Posterior vena cava (tissue), 2 donors: ENCODE measurements at places on chromosomes 11 and 22.

DNA sequence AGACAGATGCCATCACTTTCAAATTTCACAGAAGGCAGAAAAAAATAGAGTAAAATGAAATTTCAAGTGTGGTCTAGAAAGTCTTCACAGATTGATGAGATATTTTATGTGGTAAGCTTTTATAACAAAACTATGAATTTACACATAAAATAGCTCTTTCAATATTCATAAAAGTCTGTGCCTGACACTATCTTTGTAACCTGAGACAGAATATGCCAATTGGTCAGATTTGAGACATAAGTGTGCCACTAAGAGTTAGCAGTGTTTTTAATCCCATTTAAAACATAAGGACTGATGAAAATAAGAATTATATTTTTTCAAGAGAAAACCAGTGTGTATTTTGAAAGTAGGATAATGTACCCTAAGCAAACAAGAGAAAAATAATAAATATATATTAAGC lies 769.5 kb upstream of the LUZP2 start:
- no peak for DNase-seq

GRCh38 chr11:69251639-69252489 lies 42.1 kb upstream of the MYEOV start:
- no peak for DNase-seq

GRCh38 chr22:39625569-39626537 lies 55.3 kb downstream of the CACNA1I start:
- DNase-seq: no peak

DNA sequence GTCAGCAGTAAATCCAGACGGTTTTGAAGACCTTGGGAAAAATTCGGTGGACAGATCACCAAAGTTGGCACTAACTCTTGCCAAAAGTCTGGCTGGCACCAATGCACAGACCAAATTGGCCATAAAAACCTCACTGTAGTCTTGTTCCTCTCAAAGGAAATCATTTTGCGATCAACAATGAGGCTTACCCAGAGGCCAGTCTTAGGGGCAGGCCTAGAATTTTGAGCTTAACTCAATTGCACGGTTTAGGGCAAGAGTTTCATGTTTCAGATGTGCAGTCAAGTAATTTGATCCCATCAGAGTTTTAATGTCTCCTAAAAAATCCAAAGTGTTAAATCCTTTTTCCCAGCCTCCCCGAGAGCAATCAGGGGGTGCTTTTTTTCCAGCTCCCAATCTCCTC lies 19.0 kb downstream of the MPPED2 start:
- DNase-seq: no peak

DNA sequence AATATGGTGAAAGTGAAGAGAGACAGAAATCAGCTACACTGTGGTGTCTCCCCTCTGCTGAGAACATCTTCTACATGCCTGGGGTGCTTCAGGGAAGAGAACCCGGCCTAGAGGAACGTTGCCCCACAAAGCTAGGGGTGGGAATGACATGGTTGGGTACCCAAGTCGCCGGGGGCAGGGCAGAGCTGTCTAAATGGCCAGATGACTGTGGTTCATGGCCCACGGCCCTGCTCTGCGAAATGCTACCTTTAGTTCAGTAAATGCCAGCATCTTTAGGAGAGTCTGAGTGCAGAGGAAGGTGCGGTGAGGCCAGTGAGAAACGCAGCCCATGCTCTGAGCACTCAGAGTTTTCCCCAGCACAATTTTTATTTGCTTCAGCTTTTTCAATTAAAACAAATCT lies 12.8 kb downstream of the BRD1 start:
- no peak for DNase-seq

GRCh38 chr11:116715383-116715782 lies 57.4 kb downstream of the BUD13 start:
- DNase-seq: no peak

- no peak for DNase-seq
These were observed at the start of gene PVALB for GRCh38 chr22:36816636-36817524. Gene PVALB, minus strand, starts transcription at chr22:36817035. Its CDS starts 30 bp downstream, at chr22:36817005.

- no peak for DNase-seq
These were observed 77.7 kb downstream of the C22orf31 start for GRCh38 chr22:28983788-28984441.

DNA sequence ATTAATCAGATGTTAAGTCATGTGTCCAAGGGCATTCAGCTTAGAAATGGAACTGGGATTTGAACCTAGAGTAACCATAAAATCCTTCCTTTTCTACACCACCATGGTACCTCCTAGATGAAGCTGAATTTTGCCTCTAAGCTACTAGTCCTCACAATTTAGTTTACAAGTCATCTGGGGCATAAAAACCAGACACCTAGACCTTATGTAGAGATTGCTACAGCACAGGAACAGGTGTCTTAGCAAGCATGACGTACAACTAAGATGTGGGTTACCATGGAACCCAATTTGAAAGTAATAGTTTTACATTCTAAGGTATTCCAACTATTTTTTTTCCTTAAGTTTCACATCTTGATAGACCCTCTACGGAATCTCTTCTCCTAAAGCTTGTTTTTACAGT lies 9.2 kb downstream of the TMEM216 start:
- DNase-seq: no peak

DNA sequence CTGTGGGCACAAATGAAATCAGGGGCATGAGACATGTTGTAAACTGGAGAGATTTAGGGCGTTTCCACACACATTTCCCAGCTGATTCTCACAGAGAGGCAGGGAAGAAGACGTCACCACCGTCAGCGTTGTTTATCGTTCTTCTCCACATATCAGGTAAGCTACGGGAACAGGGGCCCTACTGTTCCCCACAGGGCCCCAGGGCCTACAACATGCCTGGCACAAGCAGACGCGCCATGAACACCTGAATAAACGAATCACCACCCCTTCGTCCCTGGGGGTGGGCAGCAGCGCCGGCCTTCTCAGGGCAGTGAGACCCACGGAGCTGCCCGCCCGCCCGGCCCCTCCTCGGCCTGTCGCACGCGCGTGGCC lies 342 bp downstream of the EFCAB6 start:
- no peak for DNase-seq

DNA sequence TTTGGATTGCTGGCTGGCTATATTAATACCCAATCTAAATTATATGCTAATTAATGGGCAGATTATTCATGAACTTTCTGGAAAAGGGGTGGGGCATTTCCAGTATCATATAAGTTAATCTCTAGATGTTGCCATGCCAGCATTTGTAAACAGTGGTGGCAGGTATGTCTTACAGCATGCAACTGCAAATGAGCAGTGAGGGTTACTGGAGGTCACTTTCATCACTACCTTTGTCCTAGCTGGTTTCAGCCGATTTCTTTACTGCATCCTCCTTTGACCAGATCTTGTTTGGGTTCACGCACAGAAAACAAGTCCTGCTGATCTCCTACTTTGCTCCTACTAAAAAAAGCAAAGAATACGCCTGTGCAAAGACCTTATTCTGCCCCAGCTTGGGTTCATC lies 89.1 kb upstream of the USP47 start:
- no peak for DNase-seq

DNA sequence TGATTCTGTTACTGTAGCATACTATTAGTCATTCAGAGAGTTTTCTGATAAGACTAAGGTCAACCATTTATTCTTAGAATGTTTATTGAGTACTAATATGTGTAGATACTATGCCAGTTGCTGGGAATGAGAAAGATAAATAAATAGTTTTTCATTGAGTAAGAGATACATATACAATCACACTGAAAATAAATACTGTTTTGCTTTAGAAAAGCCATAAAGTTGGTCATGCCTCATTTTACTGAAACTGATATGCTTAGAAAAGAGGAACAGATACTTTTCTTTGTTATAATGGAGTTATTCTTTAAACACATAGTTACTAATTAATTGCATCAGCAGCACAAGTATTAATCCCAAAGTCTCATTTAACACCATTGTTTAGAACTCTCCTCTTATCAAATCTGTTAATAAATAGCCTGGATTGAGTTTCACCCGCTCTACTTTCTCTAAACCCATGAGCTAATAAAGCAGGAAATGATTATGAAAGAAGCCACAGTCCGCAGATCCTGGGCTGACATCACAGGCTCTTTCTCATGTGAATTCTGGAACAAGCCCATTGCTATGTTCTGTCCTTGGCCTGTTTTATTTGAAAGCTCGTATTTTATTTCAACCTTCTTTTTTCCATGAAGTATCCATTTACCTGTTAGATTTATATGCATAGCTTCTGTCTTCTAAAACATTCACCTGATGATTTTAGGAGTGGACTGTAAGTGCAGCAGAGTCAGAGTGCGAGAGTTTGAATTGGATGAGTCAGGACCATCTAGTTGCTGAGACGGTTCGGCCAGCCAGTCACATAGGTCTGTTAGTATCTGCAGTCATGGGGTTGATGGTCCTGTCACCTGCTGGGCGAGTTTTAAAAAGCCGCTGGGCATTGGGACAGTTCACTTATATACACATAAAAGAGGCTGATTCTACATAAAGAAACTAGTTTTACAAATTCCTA lies 35.5 kb downstream of the PIWIL4 start:
- no peak for DNase-seq

DNA sequence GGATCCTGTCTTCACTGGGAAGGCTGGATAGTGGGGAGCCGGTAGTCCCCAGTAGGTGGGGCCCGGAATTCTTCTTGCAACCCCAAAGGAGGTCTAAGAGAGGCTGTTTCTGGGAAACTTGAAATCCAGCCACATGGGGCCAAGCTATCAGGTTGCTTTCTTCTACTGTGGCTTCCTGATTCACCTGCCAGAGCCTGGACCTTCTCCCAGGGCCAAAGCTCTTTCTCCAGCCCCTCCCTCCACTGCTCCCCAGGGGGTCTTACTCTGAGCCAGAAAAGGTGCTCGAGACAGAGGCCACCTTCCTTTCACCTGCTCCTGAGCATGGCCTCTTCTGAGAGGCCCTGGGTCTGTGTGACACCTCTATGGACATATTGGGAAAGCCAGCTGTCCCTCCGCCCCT lies 9.1 kb downstream of the TST start:
- DNase-seq: no peak

- DNase-seq: no peak
These were observed 167.8 kb downstream of the MYO18B start for GRCh38 chr22:25909614-25910387.

- peak; percentile 93 for DNase-seq
These were observed 669 bp downstream of the MICAL3 start for GRCh38 chr22:18023509-18024275.

GRCh38 chr22:22038178-22038880 lies 55.7 kb upstream of the TOP3B start:
- no peak for DNase-seq

- DNase-seq: no peak
These were observed 6.8 kb upstream of the OR2AT4 start for GRCh38 chr11:75103380-75104026.

GRCh38 chr11:108961095-108961494 lies 296.2 kb downstream of the DDX10 start:
- no peak for DNase-seq

DNA sequence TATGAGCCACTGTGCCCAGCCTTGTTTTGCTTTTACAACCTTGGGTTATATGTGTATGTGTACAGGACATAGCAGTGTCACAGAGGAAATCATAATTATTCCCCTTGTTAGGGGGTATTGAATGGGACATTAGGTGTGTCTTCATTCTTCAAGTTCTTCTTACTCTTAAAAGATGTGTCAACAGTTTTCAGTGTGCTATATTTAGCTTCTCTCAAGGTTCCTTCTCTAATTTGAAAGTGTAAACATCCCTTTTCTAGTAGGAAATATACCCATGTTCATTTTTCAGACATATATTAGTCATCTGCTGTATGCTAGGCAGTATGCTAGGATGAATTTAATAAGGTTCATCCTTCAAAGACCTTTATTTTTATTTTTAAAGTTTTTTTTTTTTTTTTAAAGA lies 17.1 kb downstream of the PCF11 start:
- DNase-seq: no peak

DNA sequence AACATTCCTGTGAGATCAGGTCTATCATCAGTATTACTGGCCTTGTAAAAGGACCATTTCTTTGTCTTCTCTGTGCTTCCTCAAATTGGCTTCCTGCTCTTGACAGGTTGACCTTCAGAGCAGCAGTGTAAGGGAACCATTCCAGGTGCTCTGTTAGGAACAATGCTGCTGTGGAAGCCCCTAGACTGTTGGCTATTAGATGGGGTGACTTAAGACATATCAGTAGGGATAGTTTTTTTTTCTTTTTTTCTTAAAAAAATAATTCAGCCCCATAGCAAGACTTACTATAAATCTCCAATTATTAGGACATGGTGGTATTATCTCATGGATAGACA lies 37.6 kb downstream of the COA4 start:
- DNase-seq: no peak

- DNase-seq: no peak
These were observed 37.9 kb downstream of the SREBF2 start for GRCh38 chr22:41870786-41871185.

DNA sequence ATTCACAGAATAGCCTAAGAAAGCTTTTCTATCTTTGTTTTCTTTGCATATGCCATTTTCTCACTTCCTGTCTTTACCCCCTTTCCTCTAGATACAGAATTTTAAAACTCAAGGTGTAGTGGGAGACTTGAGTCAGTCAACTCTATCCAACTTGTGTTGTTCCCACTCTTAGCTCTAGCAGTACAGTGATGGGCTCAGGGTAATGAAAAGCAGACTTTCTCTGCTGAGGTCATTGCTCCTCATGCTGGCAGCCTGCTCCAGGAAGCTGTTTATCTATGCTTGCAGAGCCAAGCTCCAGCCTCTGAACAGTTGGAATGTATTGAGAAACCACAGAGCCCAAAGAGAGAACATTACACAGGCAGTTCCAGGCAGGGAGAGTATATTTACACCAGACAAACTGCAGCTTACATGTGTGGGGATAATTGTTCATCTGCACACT lies 68.1 kb downstream of the CSTPP1 start:
- DNase-seq: peak; percentile 89

- no peak for DNase-seq
These were observed 5.1 kb downstream of the UPK2 start for GRCh38 chr11:118961189-118961588.

- peak; percentile 86 for DNase-seq
These were observed 4566.7 kb upstream of the OR11H1 start for GRCh38 chr22:10961043-10961860.

DNA sequence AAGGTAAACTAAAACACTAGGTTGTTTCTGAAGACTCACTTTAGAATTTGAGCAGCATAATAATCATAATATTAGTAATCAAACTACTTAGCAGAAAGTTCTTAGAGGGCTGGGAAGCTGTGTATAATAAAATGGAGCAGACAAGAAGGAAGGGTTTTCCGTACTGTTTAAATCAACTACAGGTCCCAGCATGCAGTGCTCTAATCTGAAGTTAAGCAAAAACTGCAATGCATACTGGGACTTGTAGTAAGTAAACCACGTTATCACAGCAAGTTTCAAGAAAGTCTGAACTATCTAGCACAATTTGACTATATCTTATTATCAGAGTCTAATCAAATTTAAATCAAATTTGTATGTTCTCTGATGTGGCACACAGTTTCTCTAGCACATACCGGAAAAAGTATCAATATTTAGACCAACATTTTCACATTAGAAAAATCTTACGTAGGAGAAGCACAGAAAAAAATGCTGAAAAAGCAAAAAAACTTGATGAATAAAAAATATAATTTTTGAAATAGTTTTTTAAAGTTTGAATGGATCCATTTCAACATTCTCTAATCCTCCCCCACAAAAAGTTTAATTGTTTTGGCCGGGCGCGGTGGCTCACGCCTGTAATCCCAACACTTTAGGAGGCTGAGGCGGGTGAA lies 8.2 kb downstream of the PHF21A start:
- DNase-seq: no peak
